ENCODE measurements at places on chromosomes 7 and 10.

- DNase-seq: no peak
Measured at GRCh38 chr7:142108728-142109505, 2.6 kb upstream of the MGAM2 start.

- DNase-seq: no peak
Measured at GRCh38 chr7:96833676-96834453, 124.2 kb upstream of the SEM1 start.

DNA sequence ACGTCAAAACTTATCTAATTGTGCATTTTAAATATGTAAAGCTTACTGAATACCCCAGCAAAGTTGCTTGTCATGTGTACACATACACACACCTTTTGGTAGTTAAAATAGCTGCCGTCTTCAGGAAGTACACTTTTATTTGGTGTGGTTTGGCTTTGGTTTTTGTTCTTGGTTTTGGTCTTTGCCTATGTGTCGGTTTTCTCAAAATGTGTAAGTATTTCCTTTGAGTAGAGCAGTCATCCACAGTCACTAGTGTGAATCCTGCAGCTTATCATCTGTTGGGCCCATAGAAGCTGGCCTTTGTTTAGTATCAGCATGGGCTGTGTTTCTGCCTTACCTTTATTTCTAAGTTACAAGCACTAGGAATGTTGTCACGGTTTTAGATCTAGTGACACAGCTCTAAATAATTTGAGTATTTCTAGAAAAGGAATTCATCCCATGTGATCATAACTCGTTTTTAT lies 35.3 kb downstream of the NET1 start:
- DNase-seq: no peak

- DNase-seq: no peak
Measured at GRCh38 chr10:58554316-58554715, 41.6 kb downstream of the BICC1 start.

DNA sequence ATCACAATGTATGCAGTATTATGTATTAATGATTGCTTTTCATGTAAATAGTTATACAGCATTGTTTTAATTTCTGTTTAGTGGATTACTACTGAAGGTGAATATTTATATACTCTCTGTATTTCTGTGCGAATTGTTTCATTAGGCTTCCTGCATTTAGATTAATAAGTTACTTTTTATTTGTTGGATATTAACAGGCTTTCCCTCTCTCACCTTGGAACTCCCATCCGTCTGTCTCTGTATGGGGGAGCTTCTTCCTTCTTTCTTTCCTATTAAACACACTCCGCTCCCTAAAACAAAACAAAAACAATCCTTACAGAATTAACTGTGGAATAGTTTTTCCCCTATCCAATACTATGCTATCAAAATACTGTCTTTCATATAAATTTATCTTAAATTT lies 205.1 kb downstream of the CACNB2 start:
- no peak for DNase-seq

GRCh38 chr7:75596727-75597614 lies 104.9 kb downstream of the SPDYE5 start:
- DNase-seq: no peak

DNA sequence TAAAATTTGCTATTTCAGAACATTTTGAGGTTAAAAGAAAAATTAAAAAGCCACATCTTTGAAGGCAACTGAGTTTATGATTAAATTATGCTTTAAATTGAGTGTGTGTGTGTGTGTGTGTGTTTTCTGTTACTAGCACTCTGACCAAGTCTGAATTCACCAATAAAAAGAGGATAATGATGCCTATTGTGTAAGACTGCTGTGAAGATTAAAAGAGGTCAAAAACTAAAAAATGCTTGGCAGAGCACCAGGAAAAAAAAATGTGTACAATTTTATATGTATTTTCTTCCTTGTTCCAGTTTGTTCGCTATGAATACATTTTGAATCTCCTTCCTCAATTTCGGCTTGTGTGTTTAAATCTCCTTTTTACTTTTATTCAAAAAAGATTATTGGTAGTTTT lies 316.6 kb upstream of the MAGI2 start:
- DNase-seq: no peak

- DNase-seq: peak; percentile 37
Measured at GRCh38 chr7:103065667-103066066, 8.9 kb downstream of the FBXL13 start.

GRCh38 chr10:47309408-47310089 lies 9.6 kb downstream of the GDF10 start:
- no peak for DNase-seq

DNA sequence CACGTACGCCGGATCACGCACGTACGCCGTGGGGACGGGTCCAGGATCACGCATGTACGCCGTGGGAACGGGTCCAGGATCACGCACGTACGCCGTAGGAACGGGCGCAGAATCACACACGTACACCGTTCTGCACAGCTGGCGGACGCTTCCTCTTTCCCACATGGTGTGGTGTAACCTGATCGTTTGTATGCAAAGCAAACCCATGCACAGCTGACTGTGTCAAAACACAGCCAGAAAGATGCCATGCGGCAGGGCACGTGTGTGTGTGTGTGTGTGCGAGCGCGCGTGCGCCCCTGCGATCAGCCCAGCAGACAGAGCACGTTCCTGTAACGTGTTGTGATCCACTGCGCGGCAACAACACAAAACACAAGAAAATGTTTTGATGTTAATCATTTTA lies 573.6 kb downstream of the DNAJB6 start:
- no peak for DNase-seq

DNA sequence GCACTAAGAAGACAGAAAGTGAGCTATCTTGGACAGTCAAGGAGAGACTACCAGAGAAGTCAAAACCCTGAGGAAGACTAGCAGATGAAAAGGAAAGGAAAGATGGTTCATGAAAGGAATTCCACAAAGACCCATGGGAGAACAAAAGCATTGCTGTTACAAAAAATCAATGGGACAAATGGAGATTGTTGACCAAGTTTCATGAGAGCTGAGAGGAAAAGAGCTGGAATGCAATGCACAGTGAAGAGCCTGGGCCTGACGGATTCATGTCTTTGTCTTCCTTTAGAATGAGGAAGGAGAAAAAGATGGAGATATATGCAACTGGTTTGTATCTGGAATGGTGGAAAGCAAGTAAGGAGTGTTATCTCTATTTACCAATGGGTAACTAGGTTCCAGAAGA lies 17.3 kb downstream of the TMEM243 start:
- DNase-seq: no peak

DNA sequence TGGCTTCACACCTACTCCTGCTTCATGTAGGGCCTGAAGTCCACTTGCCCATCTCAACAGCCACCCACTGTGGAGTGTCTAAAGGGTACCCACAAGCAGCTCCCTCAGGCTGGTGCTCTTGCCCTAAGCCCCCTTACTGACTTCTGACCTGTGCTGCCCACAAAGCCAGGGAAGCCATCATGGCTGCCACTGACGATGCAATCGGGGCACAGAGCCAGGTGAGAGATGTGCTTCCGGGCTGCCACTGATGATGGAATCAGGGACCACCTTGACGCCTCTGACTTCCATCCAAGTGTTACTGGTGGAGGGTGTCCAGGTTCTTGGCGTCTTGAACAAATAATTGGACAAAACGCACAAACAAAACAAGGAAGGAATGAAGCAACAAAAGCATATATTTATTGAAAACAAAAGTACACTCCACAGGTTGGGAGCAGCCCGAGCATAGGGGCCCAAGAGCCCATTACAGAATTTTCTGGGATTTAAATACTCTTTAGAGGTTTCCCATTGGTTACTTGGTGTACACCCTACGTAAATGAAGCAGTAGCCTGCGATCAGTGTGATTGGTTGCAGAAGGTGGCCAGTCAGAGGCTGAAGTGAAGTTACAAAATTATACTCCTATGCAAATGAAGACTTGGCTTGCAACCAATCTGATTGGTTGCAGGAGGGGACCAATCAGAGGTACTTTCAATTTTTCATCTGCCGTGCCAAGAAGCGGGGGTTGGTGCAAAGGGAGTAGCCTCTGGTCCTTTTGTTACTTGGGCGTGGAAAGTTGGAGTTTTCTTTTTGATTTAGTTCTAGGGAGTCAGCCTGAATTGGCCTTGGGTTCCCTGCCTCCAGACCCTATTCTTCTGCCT lies 4.5 kb downstream of the CPA2 start:
- no peak for DNase-seq

- no peak for DNase-seq
Measured at GRCh38 chr10:125149036-125149679, 11.2 kb downstream of the CTBP2 start.

DNA sequence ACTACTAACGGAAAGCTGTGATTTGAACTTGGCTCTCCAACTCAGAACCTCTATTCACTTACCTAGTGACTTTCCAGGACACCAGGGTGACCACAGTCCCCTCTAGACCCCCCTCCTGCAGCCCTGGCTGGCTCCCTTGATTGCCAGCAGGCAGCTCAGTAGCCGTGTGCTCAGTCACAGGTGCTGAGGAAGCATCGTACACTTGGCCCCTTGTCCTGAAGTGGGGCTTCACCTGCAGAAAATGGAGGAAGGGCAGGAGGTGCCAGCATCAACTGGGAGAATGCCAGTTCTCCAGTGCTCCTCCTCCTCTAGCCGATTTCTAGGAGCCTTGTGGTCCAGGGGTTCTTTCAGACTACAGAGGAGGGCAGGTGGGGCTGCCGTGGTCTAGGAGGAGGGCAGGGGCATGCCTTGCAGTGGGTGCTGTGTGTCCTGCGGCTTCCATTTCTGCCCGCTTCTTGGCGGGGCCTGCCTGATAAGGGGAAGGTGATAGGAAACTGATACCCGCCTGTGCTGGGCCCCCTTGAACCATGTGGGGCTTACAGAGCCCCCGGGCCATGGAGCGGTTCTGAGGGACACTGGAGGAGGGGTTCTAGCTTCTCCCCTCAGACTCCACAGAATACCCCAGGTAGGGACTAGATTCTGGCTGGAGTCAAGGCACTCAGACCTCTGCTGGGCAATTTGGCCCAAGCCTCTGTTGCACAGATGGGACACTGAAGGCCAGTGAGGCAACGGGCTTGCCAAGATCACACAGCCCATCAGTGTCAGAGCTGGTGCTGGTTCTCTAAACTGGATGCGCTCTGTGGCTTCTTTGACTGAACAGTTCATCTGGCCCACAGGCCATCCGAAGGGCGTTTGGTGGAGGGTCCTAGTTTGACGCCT lies 14.0 kb downstream of the FAM241B start:
- DNase-seq: no peak
